NCI-H446 treated with DMSO at 0.1 percent for 48 hours (cell line): ENCODE measurements at places on chromosomes 12 and 14.

DNA sequence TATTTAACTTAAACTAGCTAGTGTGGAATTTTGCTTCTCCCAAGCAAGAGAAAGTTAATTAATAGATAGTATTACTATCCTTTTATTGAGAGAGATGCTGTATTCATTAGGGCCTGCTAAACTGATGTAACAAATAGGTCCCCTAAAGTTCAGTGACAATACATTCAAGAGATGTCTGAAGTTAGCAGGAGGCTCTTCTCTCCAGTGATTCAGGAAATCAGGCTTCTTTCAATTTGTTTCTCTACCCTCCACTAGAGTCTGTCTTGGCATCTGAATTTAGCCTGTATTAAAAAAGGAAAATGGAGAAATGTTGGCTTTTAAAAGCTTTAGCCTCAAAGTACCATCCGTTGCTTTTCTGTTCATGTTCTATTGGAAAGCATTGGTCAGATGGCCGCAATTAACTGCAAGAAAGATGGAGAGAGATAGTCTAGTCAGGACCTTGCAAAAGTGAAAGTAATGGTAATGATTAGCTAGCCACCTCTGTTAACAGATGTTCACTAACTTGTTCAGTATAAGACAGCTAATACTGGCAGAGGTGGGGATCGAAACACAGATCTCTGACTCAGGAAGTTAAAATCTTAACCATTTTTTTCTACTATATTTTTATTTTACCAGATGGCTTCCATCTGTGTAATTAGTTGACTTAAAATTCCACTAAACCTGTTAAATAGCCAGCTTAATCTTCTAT lies 786.8 kb downstream of the TMTC2 start:
- no peak for DNase-seq

GRCh38 chr12:59298296-59298695 lies 297.5 kb upstream of the SLC16A7 start:
- peak; percentile 1 for DNase-seq

DNA sequence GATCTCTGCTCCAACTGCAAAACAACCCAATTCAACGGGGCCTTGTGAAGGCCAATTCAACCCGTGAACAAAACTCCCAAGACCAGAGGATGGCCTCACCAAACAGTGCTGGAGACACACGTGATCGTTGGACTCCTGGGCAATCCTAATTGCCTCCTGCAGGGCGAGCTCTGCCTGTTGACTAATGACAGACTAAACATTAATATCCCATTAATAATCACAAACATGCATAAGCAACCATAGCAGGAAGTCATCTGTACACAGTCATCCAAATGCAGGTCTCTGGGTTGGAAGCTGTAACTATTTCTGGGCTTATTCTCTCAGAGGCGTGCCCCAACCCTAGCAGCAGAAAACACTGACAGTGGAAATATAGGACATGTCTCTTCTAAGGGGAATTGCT lies 21.0 kb downstream of the ANAPC5 start:
- no peak for DNase-seq

DNA sequence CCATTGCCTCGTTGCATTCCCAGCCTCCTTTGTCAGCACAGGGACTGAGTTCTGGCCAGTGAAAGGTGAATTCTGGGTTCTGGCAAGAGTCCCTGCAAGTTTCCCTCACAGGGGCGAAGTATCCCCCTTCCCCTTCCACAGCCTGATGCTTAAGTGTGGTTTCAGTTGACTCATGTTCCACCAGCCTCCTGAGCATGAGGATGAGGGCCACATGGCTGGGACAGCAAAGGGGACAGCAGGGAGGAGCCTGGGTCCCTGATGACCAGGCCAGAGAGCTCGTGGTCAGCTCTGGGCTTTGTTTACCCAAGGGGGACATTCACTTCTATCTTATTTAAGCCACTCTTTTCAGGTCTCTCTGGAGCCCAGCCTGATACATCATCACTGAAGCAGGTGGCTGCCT lies 36.5 kb downstream of the CACNA2D4 start:
- no peak for DNase-seq

DNA sequence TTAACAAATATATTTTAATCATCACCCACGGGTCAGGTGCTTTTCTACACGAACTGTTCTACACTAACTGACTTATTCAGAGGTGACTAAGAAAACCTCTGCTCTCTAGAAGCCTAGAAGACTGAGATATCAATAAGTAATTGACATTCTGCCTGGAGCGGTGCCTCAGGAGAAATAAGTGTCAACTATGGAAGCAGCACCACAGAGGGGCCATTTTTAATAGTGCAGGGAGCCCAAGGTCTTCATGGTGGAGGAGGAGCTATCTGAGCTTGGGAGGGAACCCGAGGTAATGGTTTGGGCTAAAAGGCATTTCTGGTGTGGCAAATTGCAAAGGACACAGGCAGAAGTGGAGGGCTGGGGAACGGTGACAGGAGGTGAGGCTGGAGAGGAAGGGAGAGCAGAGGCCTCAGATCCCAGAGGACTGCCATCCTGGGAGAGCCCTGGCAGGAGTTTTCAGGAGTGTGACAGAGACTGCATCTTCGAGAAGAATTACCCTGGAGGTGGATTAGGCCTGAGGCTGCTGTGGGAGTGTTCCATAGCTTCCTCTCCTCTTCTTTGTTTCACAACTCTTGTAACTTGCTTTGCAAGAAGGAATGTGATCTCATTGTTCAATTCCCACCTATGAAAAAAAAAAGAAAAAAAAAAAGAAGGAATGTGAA lies 123.1 kb downstream of the NPAS3 start:
- DNase-seq: no peak

GRCh38 chr14:96145116-96145864 lies 59.3 kb upstream of the BDKRB2 start:
- DNase-seq: no peak

- no peak for DNase-seq
Measured at GRCh38 chr14:67485501-67486095, 2.9 kb downstream of the TMEM229B start.

- no peak for DNase-seq
Measured at GRCh38 chr12:49882248-49882850, 21.4 kb downstream of the FAIM2 start.
